ENCODE measurements at places on chromosomes 5 and 9. TPM values are rescaled to one million over a fixed set of nuclear protein-coding genes. Genes with fewer than 3 reads are reported as not detected.

Gene CD180
- total RNA-seq: not detected

Gene TCERG1
- 82.2 TPM for total RNA-seq

Gene AQP3
- total RNA-seq: 0.93 TPM

Gene GRM6
- not detected for total RNA-seq

Gene GPR151
- total RNA-seq: not detected

Gene KCNV2
- total RNA-seq: not detected

Gene F12
- total RNA-seq: 1.00 TPM

Gene PAPPA
- total RNA-seq: 0.13 TPM

Gene ANKRD31
- total RNA-seq: not detected

Gene PCDH1
- 136 TPM for total RNA-seq

Measured in endothelial cell of umbilical vein (primary cell).